ENCODE measurements at places on chromosomes 12 and 14. TPM values are rescaled to one million over a fixed set of nuclear protein-coding genes. Genes with fewer than 3 reads are reported as not detected.

PIK3C2G gene
- not detected for total RNA-seq

NEMP1 gene
- total RNA-seq = 45.4 TPM

GPR84 gene
- total RNA-seq = 2.4 TPM

COL2A1 gene
- not detected for total RNA-seq

TPPP2 gene
- total RNA-seq = not detected

NINJ2 gene
- 16.0 TPM for total RNA-seq

MEG3 gene
- total RNA-seq = not detected

CMA1 gene
- total RNA-seq = not detected

WIF1 gene
- total RNA-seq = not detected

ANO2 gene
- not detected for total RNA-seq

NTS gene
- total RNA-seq = not detected

RIMBP2 gene
- not detected for total RNA-seq

KIF5A gene
- total RNA-seq = 2.2 TPM

C1RL gene
- total RNA-seq = 33.7 TPM

BRI3BP gene
- 19.8 TPM for total RNA-seq

VRTN gene
- not detected for total RNA-seq

PSEN1 gene
- 52.1 TPM for total RNA-seq

CFAP251 gene
- 0.96 TPM for total RNA-seq

ETNK1 gene
- total RNA-seq = 82.3 TPM

ALDH6A1 gene
- 10.8 TPM for total RNA-seq

LAG3 gene
- total RNA-seq = 52.2 TPM

Measured in T-helper 1 cell treated with Interleukin-12 subunit alpha and Interleukin-12 subunit beta and Interleukin-4 antibody, amounts not matched to agents 30 ng/mL and 1 ng/mL, for 36 hours (primary cell).